ENCODE measurements at places on chromosomes 5 and 9.

- ATAC-seq, result peak; percentile 74
These were observed at the start of gene PDE4D for GRCh38 chr5:59893429-59894227. TSS of gene PDE4D (minus strand) at chr5:59893726.

DNA sequence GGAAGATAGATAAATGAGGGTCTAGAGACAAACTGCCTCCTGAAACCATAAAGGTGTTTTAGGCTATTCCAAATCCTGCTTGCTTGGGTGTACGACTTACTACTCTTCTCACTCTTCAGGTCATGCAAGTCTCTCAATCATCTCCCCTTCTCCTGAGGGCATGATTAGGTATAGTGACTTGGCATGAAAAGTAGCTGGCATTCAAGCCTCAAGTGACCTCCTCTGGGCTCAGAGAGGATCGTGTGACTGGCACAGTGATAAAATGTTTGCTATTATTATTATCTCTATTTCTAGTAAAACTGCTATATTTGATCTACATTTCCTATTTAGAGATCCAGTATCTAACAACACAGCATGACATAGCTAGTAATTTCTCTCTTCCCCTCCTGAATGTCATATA, 494.8 kb downstream of the SPOCK1 start:
- ATAC-seq, result no peak

DNA sequence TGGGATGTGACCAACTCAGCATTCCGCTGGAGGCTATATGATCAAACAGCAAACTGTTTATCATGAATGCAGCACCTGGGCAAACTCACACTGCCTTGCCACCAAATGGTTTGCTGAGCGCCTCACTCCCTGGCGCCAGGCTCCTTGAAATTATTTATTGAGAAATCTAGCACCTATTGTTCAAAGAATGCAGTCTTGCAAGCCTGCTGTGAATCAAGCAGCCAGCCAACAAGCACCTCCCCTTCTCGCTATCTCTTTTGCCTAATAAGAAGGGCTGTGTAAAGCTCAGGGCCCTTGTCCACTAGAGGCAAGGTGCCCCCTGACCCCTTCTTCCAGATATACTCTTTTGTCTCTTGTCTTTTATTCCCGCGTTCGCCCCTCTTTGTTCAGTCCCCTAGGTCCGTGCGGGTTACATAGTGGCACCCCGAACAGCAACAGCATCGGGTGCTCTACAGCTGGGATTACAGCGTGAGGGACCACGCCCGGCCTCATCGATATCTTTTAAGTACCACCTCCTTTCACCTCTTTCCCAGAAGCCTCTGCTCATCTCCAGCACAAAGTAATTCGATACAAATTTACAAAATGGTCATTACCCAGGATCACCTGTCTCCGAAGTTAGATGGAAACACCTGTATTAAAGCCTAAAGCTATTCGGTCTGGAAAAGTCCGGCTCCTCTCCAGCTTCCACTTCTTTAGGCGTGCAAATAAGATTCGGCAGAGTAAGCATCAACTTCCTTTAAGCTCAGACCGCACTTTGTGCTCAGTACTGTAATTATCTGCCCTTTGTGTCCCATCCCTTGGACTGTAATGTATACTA, 896 bp downstream of the RIGI start:
- peak; percentile 24 for ATAC-seq

DNA sequence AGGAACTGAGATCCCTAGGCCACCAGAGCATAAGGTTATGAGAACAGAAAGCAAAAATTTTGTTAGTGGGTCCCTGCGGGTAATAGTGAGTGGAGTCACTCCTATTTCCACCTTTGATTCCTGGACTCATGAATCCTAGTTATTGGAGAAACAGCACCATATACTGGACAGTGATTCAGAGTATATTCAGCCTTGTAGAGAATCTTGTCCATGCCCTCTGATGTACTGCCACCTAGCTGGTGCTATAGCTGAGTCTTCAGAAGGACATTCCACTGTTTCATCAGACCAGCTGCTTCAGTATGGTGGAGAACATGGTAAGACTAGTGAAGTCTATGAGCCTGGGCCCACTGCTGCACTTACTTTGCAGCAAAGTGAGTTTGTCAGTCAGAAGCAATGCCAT, 25.0 kb upstream of the ITGA2 start:
- peak; percentile 10 for ATAC-seq

- peak; percentile 81 for ATAC-seq
These were observed 19.5 kb upstream of the ANXA1 start for GRCh38 chr9:73132034-73132776.

- ATAC-seq, result no peak
These were observed 176.6 kb upstream of the KCNN2 start for GRCh38 chr5:114185274-114185673.

GRCh38 chr9:69900406-69900805, 79.8 kb downstream of the CFAP95 start:
- no peak for ATAC-seq

GRCh38 chr5:133245191-133246052, 193.6 kb downstream of the HSPA4 start:
- ATAC-seq, result no peak

GRCh38 chr9:30289435-30289834, 2095.0 kb upstream of the ACO1 start:
- ATAC-seq, result no peak

- no peak for ATAC-seq
These were observed 179.4 kb upstream of the NR3C1 start for GRCh38 chr5:143582869-143583268.

DNA sequence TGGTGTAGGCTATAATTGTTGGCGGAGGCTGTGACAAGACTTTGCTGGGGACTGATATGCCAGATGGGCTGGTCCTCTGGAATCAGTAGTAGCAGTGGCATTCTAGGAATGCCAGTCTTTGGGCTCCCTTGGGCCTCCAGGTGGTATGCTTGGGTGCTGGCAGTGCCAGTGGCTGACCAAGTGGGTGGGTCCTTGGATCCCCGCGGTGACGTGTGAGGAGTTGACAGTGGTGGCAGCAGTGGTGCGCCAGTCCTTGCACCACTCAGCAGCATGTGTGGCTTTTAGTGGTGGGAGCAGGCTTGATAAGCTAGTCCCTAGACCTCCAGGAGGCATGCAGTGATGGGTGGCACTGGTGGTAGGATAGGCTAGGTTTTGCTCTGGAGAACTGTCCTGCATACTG, 63.9 kb downstream of the UNC13B start:
- no peak for ATAC-seq

DNA sequence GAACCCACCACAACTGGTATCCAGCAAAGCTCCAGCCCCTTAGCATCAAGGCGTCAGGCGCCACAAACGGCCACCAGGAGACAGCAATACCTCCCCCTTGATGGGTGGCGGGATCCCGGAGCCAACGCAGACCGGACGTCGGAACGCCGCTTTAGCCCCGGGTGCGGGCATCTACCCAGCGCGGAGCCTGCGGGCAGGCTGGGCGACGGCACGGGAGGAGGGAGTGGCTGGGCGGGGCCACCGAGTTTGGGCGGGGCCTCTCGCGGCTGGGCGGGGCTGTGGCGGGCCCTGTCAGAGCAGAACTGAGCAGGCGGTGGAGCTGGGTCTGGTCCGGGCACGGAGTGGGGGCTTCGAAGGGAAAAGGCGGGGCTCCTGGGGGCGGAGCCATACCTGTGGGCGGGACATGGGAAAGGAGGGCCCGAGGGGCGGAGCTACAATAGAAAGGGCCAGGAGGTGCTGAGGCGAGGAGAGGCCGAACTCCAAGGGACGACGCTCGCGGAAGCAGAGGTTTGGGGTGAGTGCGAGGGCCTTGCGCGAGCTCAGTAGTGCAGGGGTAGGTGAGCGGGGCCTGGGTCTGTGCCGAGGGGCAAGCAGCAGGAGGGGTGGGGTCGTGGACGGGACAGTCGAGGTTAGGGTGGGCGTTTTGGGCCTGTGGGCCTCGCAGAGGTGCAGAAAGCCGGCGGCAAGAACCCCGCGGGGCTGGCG, 40.2 kb upstream of the GARNL3 start:
- ATAC-seq, result peak; percentile 79

GRCh38 chr9:5455181-5455580, 4.8 kb downstream of the CD274 start:
- ATAC-seq, result no peak

DNA sequence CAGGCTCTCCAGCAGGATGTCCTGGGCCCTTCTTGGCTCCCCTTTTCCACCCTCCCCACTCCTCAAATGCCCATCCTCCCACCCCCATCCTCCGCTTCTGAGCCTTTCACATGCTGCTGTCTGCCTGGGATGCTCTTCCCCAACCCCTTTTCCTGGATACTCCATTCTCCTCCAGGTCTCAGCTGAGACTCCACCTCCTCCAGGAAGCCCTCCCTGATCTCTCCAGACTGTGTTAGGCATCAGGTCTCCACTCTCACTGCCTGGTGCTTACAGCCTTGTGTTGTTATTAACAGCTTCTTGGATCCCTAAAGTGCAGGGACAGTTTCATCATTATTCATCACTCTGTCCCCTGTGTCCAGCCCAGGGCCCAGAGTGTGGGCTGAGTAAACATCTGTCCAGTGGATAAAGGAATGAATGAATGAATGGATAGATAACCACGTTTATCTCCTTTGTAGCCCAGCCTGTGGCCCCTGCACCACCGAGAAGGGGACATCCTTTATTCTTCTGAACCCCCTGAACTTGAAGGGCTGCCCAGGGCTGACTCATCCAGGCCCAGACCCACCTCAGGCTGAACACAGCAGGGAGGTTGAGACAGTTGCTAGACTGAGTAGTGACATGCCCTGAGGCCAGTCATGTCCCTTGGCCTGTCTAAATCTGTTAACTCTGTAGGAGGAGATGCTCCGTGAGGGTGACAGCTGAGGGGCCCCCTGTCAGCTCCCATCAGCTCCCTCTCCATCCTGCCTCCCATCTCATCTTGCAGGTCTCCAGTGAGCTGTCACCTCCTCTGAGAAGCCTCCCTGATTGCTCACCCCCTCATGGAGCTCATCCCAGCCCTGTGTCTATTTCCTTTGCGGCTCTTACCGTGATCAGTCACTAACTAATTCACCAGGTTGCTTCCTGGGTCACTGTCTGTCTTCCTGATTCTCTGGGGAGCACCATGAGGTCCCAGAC, 14.6 kb upstream of the LAMC3 start:
- ATAC-seq, result no peak

GRCh38 chr9:3018691-3019230, 174.9 kb upstream of the PUM3 start:
- ATAC-seq, result no peak

DNA sequence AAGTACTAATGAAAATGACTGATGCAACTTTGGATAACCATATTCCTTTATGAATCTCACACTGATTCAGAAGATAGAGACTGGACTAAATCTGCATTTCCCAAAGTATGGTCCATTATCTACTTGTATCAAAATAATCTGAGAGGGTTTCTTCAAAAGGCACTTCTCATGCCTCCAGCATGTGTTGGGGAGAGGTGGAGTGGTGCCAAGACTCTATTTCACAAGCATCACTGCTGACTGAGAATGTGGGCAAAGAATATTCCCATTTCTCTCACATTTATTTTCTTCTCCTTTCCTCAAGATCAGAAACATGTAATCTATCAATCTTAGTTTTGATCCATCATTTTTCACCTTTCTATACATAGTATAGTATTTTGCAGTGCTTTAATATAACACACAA, 135.4 kb downstream of the GABRB2 start:
- ATAC-seq, result no peak

GRCh38 chr9:75845806-75846205, 44.7 kb upstream of the PCSK5 start:
- no peak for ATAC-seq

DNA sequence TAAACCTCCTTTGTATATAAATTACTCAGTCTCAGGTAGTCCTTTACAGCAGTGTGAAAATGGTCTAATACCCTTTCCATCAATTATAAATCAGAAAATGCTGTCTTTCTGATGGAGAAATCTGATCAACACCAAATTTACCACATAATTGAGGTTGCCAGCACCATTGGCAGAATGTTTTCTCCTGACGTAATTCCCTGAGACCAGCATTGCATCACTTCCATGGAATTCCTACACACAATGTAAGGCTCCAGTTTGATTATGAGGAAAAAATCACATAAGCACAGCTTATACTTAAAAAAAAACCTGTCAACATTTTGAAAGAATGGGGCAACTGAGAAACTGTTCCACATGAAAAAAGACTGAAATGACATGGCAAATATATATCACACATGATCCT, 618.7 kb upstream of the CDH6 start:
- ATAC-seq, result no peak

- no peak for ATAC-seq
These were observed 78.7 kb upstream of the SAP30L start for GRCh38 chr5:154367101-154367500.

GRCh38 chr9:14326264-14326826, 12.4 kb upstream of the NFIB start:
- no peak for ATAC-seq
